AG08395 (cell line): ENCODE measurements at places on chromosomes 11 and 22.

- DNase-seq = peak; percentile 47
Measured at GRCh38 chr22:25745341-25746011, 3.5 kb downstream of the MYO18B start.

DNA sequence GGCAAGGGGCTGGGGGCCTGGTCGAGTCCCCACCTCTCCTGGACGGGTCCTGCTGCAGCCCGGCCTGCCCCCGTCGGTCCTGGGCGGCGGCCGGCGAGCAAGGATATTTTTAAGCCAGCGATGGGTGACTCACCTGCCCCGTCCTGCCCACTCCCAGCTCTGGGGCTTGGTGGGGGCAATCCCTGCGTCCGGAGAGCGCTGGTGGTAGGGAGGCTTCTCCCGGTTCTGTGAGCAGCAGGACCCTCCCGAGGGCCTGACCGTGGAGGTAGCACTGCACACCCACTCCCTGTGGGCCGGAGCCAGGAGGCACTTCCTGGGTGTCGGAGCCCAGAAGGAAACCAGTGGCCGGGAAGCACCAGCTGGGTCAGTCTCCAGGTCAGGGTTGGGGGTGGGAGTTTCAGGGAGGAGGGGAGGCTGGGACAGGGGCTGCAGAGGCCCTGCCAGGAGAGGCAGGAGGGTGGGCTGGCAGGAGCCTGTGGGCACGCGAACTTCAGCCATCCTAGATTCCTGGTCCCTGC, 467 bp downstream of the EPS8L2 start:
- peak; percentile 64 for DNase-seq

DNA sequence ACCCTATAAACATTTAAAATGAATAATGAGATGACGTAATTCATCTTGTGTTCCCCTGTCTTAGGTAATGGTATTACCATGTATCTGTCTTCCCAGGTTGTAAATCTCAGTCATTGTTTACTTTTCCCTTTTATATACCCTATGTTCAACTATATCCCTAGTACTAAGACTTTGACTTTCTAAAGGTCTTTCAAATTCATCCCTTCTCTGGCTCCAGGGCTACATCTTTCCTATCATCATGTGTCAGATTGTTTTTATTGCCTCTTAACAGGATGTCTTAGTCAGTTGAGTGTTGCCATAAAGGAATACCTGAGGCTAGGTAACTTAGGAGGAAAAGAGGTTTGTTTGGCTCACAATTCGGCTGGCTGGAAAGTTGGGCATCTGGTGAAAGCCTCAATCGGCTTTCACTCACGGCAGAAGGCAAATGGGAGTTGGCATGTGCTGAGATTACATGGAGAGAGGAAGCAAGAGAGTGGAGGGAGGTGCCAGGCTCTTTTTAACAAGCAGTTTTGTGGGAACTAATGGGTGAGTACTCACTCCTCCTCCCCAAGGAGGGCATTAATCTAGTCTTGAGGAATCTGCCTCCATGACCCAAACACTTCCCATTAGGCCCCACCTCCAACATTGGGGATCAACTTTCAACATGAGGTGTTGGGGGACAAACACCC, 11.6 kb upstream of the DLAT start:
- no peak for DNase-seq

DNA sequence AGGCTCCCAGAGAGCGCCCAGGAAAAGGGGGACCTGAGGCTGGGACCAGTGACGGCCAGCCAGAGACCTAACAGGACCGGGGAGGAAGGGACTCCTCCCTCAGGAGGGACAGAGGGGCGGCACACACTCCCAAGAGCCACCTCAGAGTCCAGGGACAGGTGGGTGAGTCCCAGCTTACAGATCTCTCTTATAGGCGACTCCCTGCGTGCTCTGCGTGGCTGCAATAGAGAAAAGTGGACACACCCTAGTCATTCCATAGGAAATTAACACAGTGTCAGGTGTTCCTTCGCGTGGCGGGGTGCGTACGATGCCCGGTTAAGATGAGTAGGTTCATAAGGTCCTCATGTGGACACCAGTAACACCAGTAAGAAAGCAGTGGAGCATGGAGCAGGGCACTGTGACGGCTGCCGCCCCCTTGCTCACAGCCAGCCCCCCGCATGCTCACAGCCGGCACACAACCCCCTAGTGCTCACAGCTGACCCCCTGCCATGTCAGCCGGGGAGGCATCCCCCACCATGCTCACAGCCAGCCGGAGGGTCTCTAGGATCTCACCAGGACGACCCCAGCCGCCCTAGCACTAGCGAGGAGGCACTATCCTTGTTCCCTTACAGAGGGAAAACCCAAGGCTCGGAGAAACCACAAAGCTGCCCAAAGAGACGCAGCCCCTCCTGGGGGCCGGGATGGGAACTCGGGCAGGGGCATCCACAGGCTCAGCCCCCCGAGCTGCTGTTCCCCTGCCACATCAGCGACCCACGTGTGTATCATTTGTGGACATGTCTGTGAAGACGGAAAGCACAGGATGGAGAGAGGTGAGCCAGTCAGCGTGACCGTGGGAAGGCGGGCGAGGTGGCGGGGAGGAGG, 426.8 kb downstream of the TBC1D22A start:
- no peak for DNase-seq

- no peak for DNase-seq
Measured at GRCh38 chr11:62071408-62071807, 52.4 kb upstream of the INCENP start.

GRCh38 chr22:17845327-17845726, 71.1 kb upstream of the BID start:
- no peak for DNase-seq

DNA sequence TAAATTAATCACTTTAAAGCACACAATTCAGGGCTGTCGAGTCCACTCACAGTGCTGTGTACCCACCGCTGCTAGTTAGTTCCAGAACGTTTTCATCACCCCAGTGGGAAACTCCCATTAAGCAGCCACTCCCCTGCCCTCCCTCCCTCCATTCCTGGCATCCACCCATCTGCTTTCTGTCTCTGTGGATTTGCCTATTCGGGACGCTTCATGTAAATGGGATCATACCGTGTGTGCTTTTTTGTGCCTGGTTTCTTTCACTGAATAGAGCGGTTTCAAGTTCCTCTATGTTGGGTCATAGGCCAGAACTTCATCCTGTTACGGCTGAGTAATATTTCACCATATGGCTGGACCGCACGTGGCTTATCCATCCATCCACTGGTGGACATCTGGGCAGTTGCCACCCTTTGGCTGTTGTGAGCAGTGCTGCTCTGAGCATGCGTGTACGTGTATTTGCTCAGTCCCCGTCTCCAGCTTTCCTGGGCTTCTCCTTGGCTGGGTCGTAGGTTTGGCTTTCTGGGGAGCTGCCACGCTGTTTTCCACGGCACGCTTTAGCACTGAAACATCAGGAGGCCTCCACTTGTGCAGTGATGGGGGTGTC, 30.1 kb downstream of the ARHGAP8 start:
- DNase-seq = no peak

DNA sequence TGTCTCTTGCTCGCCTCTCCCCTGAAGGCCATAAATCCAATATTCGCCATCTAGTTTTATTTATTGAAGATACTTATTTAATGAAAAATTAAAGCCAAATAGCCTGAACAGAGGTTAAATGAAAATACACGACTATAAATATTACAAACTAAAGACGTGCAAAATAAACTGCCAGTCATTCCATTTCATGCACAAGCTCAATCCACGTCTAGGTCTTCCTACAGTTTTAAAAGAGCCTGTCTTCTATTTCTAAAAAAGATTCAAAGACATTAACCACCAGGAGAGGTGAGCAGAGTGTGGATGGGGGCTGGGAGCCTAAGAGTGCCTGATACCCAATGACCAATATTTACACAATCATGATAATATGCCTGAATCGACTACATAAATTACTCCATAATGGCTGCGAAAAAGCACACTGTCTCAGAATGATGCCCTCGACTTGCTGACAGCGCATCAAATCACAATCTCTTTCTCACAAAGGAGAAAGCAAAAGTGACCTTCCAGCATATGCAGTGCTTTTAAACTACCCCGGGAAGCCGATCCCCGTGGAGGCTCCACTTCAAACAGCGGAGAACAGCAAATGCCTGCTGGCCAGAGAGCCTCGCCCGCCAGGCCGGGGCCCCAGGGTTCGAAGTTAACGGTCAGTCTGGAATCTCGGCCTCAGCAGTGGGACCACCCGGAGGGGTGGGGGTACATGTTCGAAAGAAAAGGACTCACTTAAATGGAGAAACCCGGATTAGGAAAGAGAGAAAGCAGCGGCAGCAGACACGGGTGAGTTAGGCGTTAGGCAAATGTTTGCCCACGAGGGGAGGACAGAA, 1.7 kb downstream of the FCHSD2 start:
- DNase-seq = peak; percentile 48

GRCh38 chr11:120195601-120196320, 15.1 kb upstream of the OAF start:
- DNase-seq = no peak

- DNase-seq = no peak
Measured at GRCh38 chr11:48123254-48123875, 93.2 kb upstream of the OR4B1 start.

- DNase-seq = no peak
Measured at GRCh38 chr11:33321422-33321821, 64.2 kb downstream of the HIPK3 start.

DNA sequence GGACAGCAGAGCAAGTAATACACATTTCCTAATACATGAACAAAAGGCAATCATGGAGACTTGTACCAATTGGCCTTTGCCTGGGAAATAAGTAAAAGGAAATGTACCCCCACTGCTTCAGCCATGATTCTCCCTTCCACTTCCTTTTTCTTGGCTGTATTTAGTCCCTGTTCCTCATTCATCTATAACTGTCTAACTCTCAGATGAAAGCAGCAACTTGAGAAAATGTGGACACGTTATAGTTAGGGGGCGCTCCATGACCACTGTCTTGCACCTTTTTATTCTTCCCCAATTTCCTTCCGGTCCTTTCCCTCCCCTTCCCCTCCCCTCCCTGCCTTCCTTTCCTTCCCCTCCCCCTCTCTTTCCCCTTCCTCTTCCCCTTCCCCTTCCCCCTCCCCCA, 61.3 kb upstream of the BARX2 start:
- no peak for DNase-seq

DNA sequence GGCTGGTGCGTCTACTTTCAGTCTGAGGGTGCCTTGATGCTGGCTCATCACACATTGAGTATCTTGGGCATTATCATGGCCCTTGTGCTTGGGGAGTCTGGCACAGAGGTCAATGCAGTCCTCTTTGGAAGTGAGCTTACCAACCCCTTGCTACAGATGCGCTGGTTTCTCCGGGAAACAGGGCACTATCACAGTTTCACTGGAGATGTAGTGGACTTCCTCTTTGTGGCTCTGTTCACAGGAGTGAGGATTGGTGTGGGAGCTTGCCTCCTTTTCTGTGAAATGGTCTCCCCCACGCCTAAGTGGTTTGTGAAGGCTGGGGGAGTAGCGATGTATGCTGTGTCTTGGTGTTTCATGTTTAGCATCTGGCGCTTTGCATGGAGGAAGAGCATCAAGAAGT, 4.9 kb downstream of the TLCD5 start:
- no peak for DNase-seq

- DNase-seq = no peak
Measured at GRCh38 chr11:17413414-17414316, 25.2 kb upstream of the KCNJ11 start.

DNA sequence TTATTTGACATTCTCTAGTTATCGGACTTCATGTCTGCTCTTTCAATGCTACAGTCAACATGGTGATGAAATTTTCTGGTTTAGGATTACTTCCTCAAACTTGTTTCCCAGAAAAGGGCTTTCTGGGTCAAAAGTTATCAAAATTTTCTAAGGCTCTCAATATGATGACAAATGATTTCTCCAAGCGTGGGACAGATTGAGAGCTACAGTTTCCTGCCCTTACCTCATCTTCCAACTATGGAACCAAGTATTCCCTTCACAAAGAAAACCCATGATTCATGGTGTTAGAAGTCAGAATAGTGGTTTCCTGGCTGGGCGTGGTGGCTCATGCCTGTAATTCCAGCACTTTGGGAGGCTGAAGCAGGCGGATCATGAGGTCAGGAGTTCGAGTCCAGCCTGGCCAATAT, 17.8 kb downstream of the MYO18B start:
- DNase-seq = peak; percentile 88

DNA sequence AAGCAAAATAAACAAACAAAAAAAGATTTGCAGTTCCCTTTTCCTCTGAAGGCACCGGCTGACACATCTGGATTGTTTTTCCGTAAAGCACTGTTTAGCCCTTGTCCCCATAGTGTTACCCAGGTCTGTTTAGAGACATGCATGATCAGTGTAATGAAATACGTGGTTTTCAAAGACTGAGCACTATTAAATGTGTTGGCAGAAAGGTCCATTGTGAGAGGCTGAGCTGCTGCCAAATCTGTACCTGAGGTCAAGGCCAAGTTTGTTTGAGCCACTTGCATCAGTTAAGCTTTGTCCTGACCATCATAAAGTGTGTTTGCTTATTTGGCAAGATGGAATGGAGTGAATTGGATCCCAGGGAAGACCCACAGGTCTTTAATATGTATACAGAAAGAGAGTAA, 26.3 kb downstream of the CTR9 start:
- no peak for DNase-seq

- DNase-seq = no peak
Measured at GRCh38 chr11:46100670-46101069, 20.6 kb downstream of the PHF21A start.

DNA sequence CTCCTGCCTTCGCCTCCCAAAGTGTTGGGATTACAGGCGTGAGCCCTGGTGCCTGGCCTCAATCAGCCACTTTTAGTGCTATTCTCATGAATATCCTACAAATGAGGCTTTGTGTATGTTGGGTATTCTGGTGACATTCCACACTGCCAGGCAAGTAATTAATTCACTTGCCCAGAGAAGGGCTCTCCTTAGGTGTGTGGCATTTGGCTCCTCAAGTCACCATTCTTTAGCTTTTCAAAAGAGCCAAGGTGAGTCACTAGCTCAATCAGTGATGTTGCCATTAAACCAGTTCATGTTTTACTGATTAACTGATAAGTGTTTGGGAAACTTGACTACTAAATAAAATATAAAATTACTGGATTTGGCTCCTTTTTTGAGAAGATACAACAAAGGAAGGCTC, 52.2 kb downstream of the SLC25A17 start:
- DNase-seq = no peak

DNA sequence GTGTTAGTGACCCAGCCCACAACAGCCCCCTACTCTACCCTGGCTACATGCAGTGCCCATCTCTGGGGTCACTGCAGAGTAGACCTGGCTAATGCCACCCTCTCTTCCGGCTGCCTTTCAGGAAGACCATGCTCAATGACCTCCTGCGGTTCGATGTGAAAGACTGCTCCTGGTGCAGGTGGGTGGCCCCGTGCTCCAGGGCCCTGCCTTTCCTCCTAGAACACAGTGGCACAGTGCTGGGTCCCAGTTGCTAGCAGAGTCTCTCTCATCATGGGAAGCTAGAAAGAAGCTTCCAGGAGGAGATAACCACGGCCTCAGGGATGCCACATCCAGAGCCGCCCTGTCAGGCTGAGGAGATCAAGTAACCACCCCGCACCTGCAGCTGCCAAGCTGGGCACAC, 3.6 kb downstream of the LZTR1 start:
- DNase-seq = no peak

- no peak for DNase-seq
Measured at GRCh38 chr11:116557282-116557681, 215.5 kb downstream of the BUD13 start.
